ENCODE measurements at places on chromosomes 1 and 21. TPM values are rescaled to one million over a fixed set of nuclear protein-coding genes. Genes with fewer than 3 reads are reported as not detected.

Gene CFHR4
- not detected for total RNA-seq

DNA sequence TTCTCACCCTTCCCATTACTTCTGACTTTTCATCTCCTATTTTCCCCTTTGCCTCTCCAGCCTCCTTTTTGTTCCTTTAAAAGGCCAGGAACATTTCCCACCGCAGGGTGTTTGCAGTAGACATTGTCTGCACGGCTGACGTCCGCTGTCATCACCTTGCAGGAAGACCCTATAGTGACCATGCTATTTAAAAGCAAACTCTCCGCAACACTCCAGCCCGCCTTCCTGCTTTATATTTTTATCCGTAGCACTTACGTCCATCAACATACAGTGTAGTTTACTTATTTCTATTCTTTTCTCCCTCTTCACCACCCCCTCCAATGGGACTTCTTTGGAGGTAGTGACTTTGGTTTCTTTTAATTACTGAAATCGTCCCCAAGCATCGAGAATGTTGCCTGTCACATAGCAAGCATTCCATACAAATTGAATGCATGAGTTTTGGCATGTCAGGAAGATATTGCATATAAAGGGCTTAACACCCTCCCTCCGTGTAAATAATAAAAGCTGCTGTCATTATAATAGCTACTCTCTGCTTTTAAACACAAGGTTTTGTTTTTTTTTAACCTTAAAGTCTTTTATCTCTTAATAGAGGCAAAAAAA, 19.8 kb downstream of the SLC25A33 start:
- DNase-seq = no peak
- peaks cover 39% of the 10 kb centered on the region for H3K4me1 ChIP-seq
- H3K4me3 ChIP-seq = no peak overlapping the region
- peak overlapping the region; percentile 31 for H3K27ac ChIP-seq

- no peak overlapping the region for H3K4me3 ChIP-seq
- peaks cover 31% of the 10 kb centered on the region for H3K4me1 ChIP-seq
- H3K36me3 ChIP-seq = peaks cover 41% of the 10 kb centered on the region
- H3K27ac ChIP-seq = no peak overlapping the region
These were observed 9.0 kb downstream of the URB1 start for GRCh38 chr21:32383812-32384211.

DNA sequence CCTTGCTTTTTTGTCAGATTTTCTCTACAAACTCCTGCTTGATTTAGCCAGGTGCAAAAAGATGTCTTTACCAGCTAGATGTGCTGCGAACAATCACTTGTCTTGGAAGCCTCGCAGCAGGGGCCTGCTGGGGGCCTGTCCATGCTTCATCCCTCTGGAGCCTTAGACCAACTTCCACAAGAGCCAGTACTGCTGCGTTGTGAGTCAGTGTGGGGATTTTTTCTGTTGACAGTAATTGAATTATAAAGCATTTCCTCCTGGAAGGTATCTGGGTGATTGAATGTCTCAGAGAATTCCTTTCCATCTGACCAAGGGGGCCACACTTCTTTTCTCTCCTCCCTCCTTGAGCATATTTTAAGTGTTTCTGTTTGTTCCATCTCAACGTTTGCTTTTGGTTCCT, 40.4 kb upstream of the LDLRAP1 start:
- peaks cover 14% of the 10 kb centered on the region for H3K4me1 ChIP-seq
- H3K4me3 ChIP-seq = no peak overlapping the region
- peaks cover 2% of the 10 kb centered on the region for H3K36me3 ChIP-seq
- no peaks in the 10 kb centered on the region for H3K27me3 ChIP-seq
- no peak overlapping the region for H3K27ac ChIP-seq
- DNase-seq = no peak

DNA sequence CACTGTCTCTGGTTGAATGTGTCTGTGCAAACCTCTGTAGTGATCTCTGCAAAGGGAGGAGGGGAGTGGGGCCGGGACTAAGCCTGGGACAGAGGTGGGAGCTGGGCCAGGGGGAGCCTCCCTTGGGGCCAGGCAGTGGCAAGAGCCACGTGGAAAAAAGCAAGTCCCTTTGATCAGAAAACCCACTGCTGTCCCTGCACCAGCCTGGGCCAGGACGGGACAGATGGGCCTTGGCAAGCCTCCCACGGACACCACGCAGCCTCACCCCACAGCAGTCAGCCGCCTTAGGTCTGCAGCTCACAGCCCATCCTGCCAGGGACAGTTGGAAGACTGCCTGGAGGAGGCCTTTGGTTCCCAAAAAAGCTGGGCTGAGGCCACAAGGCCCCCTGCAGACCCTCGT, 11.7 kb upstream of the TRAPPC10 start:
- no peaks in the 10 kb centered on the region for H3K4me1 ChIP-seq
- DNase-seq = no peak
- H3K27ac ChIP-seq = no peak overlapping the region
- no peak overlapping the region for H3K4me3 ChIP-seq

DNA sequence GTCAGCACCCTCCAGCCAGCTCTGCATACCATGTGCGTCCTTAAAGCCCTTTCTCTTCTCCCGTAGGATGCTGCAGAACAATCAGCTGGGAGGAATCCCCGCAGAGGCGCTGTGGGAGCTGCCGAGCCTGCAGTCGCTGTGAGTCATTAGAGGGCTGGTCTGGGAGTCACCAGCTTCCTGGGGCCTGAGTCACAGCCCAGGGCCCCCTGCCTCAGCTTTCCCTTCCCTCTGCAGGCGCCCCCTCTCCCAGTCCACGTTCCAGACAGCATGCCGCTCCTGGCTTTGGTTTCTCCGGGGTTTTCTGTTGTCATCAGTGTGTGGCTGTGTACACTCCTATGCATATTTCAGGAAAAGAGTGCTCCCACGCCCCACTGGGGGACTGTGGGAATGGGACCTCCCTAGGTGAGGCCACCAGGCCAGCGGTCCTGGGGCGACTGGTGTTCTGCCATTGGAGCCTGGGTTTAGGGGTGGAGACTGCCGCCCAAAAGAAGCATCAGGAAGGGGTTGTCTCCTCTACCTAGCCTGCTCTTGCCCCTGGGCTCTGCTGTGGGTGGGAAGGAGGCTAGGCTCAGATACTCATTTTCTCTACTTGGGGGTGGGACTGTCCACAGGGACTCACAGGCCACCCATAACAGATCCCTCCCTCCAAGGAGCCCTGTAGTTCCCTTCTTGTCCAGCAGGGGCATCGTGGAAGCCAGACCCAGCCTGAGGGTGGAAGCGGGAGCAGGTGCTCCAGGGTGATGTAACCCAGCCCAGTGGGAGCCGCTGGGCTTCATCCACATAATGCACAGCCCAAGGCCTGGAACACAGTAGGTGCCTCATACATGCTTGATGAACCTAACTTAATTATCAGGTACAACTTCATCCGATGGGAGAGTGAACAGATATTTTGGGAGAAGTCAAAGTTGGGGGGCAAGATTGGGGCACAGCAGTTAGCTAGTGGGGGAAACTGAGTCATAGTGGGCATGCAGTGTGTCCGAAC, 42.5 kb downstream of the LGR6 start:
- peaks cover 8% of the 10 kb centered on the region for H3K27me3 ChIP-seq
- H3K36me3 ChIP-seq = no peaks in the 10 kb centered on the region
- peak overlapping the region; percentile 36 for H3K27ac ChIP-seq
- H3K4me1 ChIP-seq = peaks cover 3% of the 10 kb centered on the region
- DNase-seq = peak; percentile 83

- no peak for DNase-seq
- no peak overlapping the region for H3K27ac ChIP-seq
- peaks cover 10% of the 10 kb centered on the region for H3K4me1 ChIP-seq
- H3K36me3 ChIP-seq = no peaks in the 10 kb centered on the region
- no peak overlapping the region for H3K4me3 ChIP-seq
These were observed 437.0 kb downstream of the MATN1 start for GRCh38 chr1:30286241-30286987.

- H3K27me3 ChIP-seq = peaks cover 10% of the 10 kb centered on the region
- DNase-seq = no peak
- H3K4me3 ChIP-seq = no peak overlapping the region
- H3K36me3 ChIP-seq = no peaks in the 10 kb centered on the region
- H3K27ac ChIP-seq = no peak overlapping the region
These were observed 49.2 kb upstream of the POFUT2 start for GRCh38 chr21:45336870-45337269.

GRCh38 chr1:175511496-175511895, 231.9 kb downstream of the TNR start:
- no peak for DNase-seq
- no peak overlapping the region for H3K4me3 ChIP-seq
- H3K27ac ChIP-seq = no peak overlapping the region
- H3K4me1 ChIP-seq = peaks cover 9% of the 10 kb centered on the region

DNA sequence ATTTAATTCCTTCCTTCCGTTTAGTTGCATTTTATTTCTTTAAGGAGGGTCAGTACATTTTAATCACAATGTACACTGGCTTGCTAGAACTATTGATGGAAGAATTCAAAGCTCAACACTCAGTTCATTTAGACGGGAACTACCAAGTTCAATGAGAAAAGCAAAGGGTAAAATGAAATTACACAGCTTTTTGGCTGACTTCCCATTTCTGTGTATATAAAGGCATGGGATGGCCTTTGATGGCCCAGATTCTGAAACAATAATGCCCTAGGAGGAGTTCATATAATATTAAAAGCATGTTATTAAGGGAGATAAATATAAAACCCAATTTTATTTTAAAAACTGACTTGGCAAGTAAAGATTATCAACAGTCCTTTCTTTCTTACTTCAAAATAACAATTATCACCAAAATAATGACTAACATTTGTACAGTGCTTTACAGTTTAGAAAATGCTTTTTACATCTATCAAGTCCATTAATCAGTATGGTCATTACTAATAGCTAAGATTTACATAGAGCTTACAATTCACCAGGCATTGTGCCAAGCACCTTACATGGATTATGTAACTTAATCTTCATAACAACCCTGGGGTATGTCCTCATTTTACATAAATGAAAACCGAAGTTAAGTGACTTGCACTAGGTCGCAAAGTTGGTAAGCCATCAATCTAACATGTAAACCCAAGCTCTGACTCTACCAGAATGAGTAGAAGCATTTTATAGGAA, 402.4 kb downstream of the OMA1 start:
- no peak overlapping the region for H3K27ac ChIP-seq
- no peak overlapping the region for H3K4me3 ChIP-seq
- no peak for DNase-seq
- no peaks in the 10 kb centered on the region for H3K27me3 ChIP-seq

GRCh38 chr1:14726606-14727005, 128.1 kb downstream of the KAZN start:
- H3K36me3 ChIP-seq = no peaks in the 10 kb centered on the region
- H3K27me3 ChIP-seq = peaks cover 1% of the 10 kb centered on the region
- no peak for DNase-seq
- no peak overlapping the region for H3K27ac ChIP-seq

Measured in activated CD8-positive, alpha-beta T cell treated with anti-CD3 and anti-CD28 coated beads for 36 hours (primary cell).